Fibroblast of villous mesenchyme (primary cell): ENCODE measurements at places on chromosomes 5 and 9. TPM values are rescaled to one million over a fixed set of nuclear protein-coding genes. Genes with fewer than 3 reads are reported as not detected.

DNA sequence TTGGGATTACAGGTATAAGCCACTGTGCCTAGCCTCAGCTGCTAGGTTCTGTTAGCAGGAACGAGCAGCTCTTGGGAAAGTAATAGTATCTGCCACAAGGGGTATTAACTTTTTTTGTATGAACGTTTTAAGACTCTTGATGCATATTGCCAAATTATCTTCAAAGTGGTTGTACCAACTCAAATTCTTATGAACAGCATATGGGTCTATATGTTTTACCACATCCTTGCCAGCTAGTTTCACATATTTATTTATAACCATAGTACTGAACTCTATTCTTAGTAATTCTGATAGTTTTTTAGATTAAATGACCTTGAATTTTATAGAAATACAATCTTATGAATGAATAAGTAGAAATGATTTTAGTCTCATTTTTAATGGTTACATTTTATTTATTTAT lies 80.9 kb downstream of the HSPA4 start:
- no peak for DNase-seq

GRCh38 chr9:126504977-126505455 lies 108.7 kb upstream of the LMX1B start:
- DNase-seq = no peak

GRCh38 chr9:2465516-2465915 lies 156.1 kb upstream of the VLDLR start:
- no peak for DNase-seq

GRCh38 chr5:31131381-31131891 lies 62.0 kb upstream of the CDH6 start:
- DNase-seq = no peak

RAB3C gene
- total RNA-seq = not detected in 2 replicates

PIP5K1B gene
- total RNA-seq = under 0.01 TPM in 2 replicates

DNA sequence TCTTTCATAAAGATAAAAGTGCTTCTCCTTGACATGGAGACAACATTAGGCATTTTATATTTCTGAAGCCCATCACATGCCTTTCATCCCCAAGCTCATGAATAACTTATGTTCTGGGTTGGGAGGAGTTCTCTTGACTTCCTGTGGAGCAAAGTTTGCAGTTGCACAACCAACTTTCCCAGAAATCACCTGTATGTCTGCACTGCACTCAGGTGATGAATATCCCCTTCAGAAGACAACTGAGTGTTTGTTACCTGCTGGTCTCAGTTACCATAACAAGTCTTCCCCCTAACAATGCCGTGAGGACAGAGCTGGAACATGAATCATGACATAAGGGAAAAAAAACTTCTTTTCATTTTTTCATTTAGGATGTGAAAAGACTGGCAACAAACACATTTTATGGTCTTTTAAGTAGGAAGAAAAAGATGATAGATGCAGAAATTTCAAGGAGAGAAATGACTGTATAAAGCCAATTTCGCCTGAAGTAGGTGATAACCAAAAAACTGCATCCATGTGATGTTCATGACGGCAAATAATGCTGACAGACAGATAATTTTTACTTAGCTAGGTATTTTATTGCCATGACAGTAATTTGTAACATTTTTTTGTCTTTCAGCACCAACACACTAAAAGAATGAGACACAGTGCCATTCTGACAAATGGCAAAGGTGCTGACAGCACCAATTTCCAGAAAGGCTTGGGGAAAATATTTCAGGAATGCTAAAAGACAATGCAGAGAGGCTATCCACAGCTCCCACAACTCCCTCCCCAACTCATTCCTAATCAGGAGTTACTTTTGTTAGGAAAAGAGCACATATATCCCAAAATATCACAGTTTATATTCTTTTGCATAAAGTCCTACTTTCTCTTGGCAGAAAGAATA lies 656.3 kb downstream of the PRELID2 start:
- DNase-seq = no peak

DNA sequence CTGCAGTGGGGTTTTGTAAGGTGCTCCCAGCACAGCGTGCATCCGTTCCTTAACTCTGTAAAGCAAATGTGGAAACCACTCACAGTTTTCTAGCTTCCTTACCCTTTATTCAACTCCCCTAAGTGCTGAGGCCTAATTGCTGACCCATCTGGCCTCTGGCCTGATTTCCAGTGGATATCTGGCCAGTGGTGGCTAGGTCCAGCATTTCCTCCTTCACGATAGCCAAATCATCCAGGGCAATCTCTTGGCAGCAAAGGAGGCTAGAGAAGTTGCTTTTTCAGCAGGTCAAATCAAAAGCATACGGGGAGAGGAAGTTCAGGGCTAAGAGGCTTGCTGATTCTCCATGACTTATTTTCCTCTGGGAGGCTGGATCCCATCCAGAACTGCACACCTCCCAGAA lies 286.3 kb upstream of the VLDLR start:
- no peak for DNase-seq

TNC gene
- 371 and 386 TPM in 2 replicates for total RNA-seq

FBXL7 gene
- 10.6 and 11.2 TPM in 2 replicates for total RNA-seq

- DNase-seq = peak; percentile 32
Observed at GRCh38 chr9:33263131-33264002, 1.1 kb downstream of the BAG1 start.

DNA sequence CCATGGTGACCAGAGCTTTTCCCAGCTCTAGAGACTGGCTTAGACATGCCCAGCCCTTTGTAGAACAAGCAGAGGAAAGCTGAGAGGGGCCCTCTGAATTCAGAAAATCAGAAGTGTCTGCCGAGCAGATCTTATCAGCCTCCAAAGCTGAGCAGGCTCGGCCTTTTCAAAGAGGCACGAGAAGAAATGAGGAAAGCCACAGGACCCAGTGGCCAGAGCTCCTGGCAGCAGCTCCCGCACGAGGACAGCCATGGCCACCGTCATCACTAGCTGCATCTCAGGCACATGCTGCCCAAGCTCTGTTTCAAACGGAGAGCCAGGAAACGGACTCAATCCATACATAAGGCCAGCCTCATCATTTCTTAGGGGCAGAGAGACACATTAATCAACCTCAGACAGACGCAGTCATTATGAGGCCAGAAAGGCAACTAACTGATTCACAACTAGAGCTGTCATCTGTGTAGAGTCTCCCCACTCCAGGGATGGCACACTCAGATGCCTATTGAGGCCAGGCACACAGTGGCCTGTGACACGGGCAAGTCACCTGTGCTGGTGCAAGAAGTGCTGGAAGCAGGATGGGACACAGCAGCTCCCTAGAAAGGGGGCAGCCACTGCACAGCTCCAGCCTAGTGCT lies 194.7 kb downstream of the FRMD3 start:
- DNase-seq = no peak

TAF11L11 gene
- total RNA-seq = not detected in 2 replicates

DNA sequence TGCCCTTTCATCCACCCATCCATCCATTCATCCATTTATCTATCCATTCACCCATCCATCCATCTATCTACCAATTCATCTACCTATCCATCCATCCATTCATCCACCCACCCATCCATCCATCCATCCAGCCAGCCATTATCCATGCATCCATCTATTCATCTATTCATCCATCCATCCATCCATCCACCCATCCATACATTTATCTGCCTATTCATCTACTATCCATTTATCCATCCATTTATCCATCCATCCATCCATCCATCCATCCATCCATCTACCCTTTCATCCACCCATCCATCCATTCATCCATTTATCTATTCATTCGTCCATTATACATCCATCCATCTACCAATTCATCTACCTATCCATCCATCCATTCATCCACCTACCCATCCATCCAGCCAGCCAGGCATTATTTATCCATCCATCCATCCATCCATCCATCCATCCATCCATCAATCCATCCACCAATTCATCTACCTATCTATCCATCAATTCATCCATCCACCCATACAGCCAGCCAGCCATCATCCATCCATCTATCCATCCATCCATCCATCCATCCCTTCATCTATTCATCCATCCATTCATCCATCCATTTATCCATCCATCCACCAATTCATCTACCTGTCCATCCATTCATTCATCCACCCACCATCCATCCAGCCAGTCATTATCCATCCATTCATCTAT lies 10.2 kb downstream of the COL27A1 start:
- no peak for DNase-seq

DNA sequence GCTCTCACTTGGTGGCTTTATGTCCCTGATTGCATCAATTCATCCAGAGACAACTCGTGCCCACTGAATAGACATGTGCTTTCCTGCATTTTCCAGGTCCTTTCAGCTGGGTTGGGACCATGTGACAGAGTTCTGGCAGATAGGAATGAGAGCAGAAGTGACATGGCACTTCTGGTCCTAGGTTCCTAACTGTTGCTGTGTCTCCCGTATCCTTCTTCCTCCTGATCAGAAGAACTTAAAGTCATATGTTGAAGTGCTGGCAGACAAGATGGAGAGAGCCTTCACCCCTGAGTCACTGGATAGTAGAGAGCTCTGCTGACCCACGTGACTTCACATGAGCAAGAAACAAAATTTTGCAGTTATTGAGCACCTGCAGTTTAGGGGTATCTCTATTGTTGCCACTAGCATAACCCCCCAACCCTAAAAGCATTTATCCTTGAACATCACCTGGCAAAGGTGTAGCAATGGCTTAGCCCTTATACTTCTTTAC lies 80.0 kb downstream of the NREP start:
- DNase-seq = no peak

SLCO6A1 gene
- under 0.01 and 0.32 TPM in 2 replicates for total RNA-seq

- no peak for DNase-seq
Observed at GRCh38 chr9:111039231-111039906, 1.1 kb upstream of the LPAR1 start.

EXOC3 gene
- total RNA-seq = 31.2 and 32.4 TPM in 2 replicates

TAF11L10 gene
- total RNA-seq = not detected in 2 replicates

GRCh38 chr5:136202469-136203205 lies 9.7 kb upstream of the SMIM32 start:
- no peak for DNase-seq

ADRB2 gene
- total RNA-seq = 0.32 and 1.7 TPM in 2 replicates

DNA sequence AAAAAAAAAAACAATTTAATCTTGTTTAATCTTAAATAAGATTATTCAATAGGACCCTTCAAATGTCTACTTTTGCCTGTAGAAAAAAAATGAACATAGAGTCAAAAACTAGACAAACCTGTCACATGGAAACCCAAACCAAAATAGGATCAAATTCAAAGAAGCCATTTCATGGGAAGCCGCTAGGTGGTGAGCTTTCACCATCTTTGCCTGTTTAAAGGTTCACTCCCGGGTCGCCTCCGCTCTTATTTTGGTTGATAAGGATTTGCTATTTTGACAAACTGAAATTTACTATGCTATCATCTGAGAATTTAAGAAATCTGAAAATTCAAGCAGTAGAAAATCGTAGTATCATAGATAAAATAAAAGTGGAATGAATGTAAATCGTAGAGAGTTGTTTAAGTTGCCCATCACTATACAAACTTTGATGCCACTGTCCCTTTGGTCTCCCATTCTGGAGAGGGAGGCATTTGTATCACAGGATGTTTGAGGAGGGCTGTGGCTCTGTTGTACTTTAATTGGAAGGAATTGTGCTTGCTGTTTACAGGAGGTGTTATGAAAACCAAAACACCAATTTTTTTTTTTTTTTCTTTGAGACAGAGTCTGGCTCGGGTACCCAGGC lies 43.5 kb upstream of the DNAH5 start:
- peak; percentile 69 for DNase-seq
